ENCODE measurements at places on chromosomes 11 and 22.

DNA sequence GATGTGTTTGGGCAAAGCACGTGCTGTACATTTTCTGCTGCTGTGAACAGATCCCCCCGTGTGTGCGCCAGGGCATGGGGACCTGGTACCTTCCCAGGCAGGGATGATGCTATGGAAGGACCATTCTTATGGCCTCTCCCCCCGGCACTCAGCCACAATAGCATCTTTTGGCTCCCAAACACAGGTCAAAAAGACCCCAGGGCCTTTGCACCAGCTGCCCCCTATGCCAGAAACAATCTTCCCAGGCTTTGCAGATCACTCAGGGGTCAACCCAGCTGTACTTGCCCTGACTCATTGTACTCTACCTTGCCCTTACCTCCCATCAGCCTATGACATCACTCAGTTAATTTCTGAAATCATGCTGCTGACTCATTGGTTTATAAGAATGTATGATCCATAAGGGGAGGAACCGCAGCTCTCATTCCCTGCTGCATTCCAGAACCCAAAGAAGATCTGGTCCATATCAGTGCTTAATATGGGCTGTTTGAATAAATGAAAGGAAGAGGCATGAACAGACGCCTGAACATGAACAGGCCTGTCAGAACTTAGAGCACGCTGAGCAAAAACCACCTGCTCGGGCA lies 100.7 kb downstream of the CELSR1 start:
- no peak for DNase-seq

DNA sequence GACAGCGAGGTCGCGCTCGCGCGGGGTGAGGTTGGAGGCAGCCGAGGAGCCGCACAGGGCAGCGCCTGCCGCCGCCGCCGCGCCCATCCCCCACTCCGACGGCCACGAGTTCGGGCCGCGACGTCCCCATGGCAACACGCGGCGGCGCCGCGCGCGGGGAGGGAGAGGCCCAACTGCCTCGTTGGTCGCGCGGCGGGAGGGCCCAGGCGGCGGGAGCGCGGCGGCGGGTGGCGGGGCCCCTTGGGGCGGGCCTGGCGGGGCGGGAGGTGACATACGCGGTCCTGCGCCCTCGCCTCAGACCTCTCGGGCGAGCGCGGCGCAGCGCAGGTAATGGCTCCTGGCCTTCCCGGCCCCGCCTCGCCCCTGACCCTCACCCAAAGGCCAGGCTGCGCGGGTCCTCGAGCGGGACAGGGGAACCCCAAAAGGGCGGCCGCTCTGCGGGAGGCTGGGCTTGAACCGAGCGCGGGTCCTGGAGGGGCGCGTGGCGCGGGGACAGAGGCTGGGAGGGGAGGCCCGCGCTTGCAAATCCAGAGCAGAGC lies at the start of gene DEUP1:
Gene DEUP1, plus strand, starts transcription at position 297 of the 539 bp plus-strand sequence. CDS start 1,518 bp downstream, outside the sequence.
- no peak for DNase-seq

- DNase-seq: no peak
Measured at GRCh38 chr22:23398701-23399366, 181.3 kb downstream of the IGLL1 start.

DNA sequence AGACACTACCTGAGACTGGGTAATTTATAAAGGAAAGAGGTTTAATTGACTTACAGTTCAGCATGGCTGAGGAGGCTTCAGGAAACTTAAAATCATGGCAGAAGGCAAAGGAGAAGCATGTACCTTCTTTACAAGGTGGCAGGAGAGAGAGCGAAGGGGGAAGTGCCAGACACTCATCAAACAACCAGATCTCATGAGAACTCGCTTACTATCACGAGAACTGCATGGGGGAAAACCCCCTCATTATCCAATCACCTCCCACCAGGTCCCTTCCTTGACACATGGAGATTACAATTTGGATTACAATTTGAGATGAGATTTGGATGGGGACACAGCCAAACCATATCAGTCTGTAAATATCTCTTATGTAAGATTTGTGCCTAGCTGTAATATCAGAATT lies 50.9 kb upstream of the ATXN10 start:
- DNase-seq: no peak

DNA sequence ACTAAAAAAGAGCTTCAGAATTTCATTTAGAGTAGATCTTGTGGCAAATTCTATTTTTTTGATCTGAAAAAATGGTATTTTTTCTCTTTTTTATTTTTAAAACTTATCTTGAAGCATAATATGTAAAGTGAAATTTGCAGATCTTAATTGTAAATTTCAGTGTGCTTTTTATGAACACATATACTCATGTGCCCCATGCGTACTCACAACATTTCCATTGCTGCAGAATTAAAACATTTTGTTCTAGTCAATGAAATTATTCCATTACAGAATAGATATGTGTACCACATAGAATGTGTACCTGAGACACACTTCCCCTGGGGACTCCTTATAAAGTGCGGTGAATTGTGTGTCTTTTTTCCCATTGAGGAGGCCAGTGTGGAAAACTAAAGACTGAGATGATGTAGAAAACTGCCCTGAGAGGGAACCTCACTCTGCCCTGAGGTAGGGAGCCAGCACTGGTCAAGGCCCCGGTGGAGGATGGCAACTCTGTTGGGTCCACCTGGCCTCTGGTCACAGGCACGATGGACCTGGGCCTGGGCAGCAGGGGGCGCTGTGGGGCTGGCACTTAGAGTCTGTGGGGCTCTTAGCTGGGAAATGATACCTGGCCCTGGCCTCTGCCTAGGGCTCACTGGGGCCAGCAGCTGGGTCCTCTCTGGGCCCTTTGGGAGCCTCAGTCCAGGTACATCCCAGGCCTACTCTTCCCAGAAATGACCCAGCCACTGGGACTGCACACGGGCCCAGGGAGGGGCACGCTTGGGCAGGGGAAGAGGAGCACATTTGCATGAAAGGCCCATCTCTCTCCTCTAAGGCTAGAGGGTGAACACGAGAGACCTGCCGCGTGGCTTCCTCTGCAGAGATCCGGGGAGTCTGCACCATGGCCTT lies 77.9 kb upstream of the TOP3B start:
- no peak for DNase-seq

- no peak for DNase-seq
Measured at GRCh38 chr11:91497847-91498246, 726.8 kb upstream of the FAT3 start.

All from NCI-H2029 treated with DMSO at 0.1 percent for 48 hours (cell line).